ENCODE measurements at places on chromosomes 2 and 18.

- no peak for DNase-seq
Measured at GRCh38 chr2:238467792-238468191, 41.1 kb downstream of the ASB1 start.

DNA sequence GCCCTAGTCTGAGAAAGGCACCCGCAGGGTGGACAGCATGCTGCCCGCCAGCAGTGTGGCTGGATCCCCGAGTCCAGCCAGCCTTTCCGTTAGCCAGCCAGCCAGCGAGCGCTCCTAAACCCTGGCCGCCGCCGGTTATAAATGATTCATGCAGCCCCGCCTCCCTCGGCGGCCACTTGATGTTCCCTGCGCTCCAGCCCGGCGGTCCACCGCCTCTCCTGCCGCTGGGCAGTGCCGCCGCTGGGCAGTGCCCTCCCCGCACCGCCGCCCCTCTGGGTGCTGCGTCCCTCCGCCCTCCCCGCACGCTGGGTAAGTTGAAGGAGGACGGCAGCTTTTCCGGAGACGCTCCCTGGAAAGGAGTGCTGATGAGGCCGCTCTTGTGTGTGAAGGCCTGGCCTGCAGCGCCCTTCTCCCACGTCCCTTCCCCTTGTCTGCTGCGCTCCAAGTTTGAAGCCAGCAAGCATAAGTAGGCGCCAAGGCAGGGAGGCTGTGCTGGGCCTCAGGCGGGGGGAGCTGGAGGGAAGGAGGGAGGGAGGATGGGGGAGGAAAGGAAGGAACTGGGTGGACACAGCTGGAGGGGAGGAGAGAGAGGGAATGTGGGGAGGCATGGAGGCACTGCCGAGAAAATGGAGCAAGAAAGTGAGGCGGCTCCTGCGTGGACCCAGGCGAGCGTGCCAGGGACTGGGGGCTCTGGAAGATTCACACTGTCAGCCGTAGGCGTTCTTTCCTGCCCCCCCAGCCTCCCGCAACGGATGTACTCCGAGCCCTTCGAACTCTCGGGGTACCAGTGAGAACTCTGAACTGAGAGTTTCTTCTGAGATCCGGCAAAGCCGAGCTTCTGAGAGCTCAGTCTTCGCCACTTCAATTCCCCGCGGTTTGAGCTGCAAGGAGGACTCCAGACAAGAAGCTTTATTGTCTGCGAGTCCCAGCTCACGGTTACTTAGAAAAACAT, 131.9 kb downstream of the GLI2 start:
- no peak for DNase-seq

DNA sequence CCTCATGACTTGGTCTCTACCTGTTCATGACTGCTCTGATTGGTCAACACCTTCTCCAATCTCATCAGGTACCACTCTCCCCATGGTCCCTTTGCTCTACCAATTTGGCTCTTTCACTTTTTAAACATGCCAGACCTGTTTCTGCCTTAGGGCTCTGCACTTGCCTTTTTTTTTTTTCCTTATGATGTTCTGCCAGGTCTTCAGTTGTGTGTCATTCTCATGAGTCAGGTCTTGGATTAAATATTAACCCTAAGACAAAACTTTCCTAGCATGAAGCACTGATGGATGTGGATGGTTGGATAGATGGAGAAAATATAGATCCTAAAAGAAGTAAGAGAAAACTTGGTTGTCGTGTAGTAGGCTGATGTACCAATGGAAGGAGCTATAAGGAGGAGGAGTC, 219.3 kb downstream of the TTC32 start:
- DNase-seq, result no peak

- no peak for DNase-seq
Measured at GRCh38 chr2:220219371-220219770, 591.9 kb downstream of the SLC4A3 start.

DNA sequence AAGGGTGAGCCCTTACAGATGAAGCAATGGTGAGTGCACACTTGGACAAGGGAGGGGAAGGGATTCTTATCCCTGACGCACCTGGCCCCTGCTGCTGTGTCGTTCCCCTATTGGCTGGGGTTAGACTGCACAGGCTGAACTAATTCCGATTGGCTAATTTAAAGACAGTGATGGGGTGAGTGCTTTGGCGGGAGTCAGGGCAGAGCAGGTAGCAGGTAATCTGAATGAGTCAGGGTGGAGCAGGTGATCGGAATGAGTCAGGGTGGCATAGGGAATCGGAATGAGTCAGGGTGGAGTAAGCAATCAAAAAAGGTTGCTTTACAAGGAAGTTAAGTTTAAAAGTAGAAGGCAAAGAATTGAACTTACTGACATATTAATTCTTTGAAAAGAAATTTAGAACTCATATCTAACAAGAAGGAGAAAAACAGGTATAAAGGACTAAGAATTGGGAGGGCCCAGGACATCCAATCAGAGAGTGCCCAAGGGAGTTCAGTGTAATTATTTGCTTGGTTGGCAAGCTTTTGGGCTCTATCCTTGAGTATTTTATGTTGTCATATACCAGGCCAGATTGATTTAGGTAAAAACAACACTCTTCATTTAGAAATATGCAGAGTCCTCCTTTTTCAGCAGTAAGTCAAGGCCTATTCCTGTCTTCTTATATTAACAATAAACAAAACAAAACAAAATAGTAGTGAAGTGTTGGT, 52.3 kb upstream of the RALBP1 start:
- DNase-seq, result no peak

DNA sequence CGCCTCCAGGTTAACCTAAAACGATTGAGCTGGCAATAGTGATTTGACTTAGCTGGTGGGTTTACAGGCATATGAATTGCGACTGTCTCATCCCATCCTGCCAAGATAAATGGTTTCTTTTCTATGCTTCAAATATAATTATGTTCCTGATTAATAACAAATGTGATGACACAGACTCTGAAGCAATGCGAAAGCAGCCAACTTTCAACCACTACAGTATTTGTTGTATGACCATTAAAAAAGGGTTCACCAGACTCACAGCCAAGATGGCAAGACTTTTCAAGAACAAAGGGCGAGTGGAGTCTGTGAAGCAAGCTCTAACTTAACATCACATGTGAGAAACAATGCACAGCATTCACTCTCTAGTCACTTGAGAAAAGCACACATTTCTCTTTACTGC, 186.6 kb downstream of the PID1 start:
- no peak for DNase-seq

GRCh38 chr2:96089356-96090195, 26.8 kb downstream of the ADRA2B start:
- DNase-seq, result peak; percentile 7

- no peak for DNase-seq
Measured at GRCh38 chr2:100720445-100720844, 99.5 kb upstream of the NPAS2 start.

DNA sequence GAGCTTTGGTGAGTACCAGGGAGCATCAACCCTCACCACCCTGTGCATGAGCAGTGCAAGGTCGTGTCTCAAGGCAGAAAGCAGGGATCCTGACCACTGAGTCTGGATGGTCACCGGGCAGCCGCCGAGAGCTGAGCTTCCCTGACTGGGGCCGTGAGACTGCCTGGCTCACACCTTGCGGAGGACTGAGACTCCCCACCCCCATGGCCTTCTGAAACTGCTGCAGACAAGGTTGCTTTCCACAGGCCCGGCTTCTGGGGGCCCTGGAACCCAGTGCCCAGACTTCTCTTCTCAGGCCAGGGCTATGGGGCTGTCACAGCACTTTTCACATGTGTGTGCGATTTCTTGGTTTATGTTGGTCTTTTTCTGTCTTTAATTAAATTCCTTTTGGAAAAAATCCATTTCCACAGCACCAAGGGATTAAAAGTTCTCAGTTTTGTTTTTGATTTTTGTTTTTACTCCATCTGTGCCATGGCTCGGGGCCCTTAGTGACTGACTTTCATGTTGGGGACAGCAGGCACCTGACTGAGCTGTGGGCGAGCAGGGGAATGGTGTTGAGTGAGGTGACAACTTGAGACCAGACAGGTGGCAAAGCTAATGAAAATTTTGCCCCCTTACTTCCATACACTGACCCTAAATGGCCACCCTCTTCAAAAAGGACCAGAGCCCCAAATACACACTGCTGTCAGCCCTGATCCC, 297.9 kb downstream of the CYP26B1 start:
- DNase-seq, result no peak

DNA sequence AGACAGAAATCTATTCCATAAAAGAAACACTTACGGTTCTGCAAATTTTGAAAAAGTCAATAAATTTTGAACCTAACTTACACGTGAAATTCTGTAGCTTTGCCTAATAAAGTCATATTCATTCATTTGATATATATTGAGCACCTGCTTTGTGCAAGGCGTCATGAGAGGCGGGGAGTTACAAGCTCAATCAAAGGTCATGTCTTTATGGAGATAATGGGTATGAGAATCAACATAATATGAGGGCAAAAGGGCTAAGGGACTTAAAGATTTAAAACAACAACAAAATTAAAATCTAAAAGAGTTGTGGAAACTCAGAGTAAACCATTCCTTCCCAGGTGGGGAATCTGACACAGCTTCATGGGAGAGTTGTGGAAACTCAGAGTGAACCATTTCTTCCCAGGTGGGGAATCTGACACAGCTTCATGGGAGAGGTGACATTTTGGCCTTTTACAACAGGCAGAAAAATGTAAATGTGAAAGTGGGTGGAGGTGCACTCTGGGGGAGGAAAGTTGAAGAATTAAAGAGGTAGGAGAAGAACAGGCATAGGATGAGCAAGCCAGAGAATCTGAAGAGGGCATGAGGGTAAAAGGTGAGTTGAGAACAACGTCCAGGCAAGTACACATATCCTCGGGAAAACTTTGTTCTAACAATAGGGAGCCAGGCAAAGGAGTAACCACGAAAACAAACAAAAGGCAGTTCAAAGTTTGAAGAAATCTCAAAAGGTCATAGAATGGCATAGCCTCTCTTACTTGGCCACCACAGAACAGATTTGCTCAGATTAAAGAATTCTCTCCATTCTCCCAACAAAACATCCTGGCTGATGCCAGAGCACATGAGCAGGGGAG, 49.5 kb upstream of the CD226 start:
- DNase-seq, result no peak

DNA sequence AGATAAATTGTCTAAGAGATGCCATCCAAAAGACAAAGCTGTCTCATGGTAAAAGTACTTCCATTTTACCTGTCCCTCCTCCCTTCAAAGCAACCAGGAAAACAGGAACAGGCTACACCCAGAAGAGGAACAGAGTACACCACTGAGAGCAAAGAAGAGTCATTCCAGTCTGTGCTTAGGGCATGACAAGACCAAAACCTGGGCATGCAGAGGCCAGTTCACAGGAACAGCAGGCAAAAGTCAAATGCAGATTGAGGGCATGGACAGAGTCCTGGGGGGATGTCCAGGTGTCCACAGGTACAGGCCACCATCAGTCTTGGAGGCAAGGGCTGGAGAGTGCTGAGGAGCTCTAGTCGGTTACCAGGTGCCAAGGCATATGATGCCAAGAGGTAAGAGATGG, 23.7 kb downstream of the PLEK start:
- DNase-seq, result no peak

- DNase-seq, result no peak
Measured at GRCh38 chr2:64114063-64114911, 29.9 kb downstream of the PELI1 start.

GRCh38 chr2:186554850-186555671, 34.8 kb upstream of the ITGAV start:
- no peak for DNase-seq

DNA sequence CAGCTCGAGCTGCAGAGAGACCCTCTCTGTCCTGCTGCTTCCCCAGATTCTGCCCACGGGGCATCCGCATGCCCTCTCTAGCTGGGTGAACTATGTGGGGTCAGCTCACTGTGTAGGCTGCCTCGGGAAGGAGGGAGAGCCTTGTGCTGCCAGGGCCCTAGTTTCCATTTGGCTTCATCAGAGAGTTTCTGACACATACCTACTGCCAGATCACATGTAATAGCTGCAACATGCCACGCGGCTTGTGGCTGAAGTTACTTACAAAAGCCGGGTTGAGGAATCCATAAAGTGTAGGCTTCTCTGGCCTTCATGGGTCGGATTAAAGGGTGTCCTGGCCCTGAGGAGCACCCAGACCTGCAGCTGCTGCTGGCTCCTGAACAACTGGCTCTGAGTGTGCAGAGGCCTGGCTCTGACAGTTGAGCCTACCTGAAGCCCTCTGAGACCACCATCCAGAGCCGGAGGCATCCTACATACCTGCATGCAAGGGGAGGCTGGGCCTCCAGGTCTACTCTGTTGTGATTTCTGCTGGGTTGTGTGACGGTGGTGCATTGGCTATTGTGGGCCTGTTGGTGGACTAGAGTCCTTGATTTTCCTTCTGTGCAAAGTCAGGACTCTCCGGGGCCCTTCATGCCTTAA, 130.0 kb downstream of the SH3RF3 start:
- no peak for DNase-seq

GRCh38 chr2:190674966-190675650, 26.2 kb downstream of the NAB1 start:
- no peak for DNase-seq

GRCh38 chr18:59142274-59142673, 2.6 kb downstream of the SEC11C start:
- DNase-seq, result no peak

DNA sequence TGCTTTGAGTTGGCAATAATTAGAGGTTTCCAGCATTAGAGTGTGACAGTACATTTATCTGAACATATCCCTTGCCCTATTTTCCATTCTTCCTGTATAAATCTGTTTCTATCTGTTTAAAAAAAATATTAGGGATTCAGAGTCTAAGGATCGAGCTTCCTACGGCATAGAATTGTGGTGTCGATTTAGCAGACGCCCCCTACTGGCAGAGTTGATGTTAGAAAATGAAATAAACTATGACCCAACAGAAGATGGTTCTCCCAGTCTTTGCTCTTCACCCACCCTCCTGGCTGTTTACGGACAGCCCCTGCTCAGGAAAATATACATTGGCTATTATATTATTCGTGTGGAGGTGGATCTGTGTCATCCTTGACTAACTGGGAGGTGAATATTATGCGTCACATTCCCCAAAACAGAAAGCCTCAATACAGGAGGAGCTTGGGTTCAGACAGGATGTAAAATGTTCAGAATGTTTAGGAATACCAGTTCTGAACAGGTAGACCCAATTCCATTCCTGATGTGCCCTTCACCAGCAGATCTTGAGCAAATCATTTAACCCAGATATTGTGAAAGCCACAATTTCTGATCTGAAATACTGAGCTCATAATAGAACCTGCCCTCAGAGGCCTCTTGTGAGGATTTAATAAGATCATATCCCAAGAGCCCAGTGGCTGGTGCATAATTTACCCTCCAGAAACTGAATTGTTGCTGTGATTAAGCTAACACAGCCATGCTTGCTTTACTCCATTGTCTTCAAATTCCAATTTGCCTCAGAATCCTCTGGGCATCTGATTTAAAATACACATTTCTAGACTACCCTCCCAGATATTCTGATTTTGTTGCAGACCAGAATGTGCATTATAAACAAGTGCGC, 10.8 kb upstream of the ERMN start:
- DNase-seq, result no peak

DNA sequence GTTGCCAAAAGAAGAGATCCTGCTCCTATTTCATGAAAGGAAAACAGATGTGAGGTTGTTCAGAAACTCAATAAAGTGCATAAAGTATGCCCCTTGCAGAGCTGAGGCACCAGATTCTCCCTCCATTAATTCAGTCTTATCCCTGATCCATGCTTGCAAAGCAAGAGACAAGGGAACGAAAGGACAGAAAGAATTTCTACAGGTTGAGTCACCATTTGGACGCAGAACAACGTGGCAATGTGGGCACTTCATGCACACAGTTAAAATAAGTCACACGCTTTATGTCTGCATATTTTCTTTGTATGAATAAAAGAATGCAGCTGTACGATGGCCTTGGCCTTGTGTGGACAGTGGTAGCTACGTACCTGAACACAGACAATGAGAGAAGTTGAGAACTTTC, 321.7 kb upstream of the REV1 start:
- no peak for DNase-seq
